Kidney glomerular epithelial cell (primary cell): ENCODE measurements at places on chromosomes 1 and 21.
A peak's percentile ranks its signal among the peaks of the same experiment; 100 is the strongest.

GRCh38 chr1:230212405-230212936, 145.4 kb downstream of the GALNT2 start:
- DNase-seq, result no peak

- DNase-seq, result no peak
Observed at GRCh38 chr1:183636783-183637182, 1.2 kb upstream of the ARPC5 start.

DNA sequence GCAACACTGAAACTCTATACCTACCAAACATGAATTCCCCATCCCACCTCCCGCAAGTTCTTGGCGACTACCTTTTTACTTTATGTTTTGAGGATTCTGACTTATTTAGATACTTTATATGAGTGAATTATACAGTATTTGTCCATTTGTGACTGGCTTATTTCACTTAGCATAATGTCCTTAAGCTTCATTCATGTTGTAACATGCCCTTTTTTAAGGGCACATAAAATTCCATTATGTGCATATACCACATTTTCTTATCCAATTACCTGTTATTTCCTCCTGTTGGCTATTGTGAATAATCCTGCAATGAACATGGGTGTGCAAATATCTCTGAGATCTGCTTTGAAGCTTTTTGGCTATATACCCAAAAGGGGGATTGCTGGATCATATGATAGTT, 22.0 kb upstream of the CHIT1 start:
- DNase-seq, result no peak

DNA sequence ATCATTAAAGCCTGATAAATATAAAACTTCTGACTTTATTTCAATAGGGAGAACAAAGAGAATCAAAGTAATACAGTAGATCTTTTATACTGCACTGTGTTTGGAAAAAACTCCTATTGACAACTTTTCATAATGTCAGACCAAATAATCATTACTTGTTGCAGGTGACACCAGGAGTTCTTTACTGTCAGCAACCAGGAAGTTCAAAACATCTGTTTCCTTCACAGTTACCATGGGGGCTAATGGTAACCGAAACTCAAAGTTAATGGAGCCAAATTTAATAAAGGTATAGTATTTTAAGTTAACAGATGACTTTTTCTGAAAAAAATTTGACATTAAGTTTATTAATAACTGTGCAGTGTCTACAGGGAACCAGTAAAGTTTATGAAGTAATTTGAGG, 10.6 kb downstream of the EFCAB7 start:
- no peak for DNase-seq

GRCh38 chr1:12172042-12172851, 5.5 kb downstream of the TNFRSF1B start:
- no peak for DNase-seq

DNA sequence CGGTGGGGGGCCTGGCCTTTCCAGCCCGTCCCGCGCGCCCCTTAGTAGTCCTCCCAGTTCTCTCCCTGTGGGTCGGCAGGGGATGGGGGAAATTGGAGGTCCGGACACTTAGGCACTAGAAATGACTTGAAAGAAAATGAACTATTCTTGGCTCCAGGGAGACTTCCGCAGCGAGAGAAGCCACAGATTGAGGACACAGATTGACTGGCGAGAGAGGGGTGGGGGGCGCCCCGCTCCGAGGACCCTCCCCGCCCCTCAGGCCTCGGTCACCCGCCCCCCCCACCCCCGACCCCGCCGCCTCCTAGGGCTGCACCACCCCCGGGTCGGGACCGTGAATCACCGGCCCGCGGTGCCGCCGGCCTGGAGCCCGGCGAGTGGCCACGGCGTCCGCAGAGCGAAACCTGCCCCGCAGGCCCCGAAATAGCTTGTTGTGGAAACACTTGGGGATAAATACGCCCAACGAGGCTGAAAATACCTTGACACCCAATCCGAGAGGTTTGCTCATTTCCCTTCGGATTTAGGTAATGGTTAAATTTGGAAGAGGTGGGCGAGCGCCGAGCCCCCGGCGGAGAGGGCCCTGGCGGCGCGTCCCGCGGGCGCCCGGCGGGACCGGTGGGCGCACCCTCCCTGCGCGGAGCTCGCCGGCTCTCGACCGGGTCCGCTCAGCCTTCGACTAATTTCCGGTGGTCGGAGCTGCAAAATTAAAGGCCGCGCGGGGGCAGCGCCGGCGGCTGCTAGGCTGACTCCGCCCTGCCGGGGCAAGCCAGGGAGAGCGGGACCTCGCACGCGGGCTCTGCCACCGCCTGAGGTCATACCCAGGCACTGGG, at the start of gene GFI1:
TSS of gene GFI1 (minus strand) at position 675 of the 827 bp plus-strand sequence. CDS start 3,438 bp downstream, outside the sequence.
- DNase-seq, result no peak

GRCh38 chr1:116942344-116942743, 32.6 kb downstream of the PTGFRN start:
- DNase-seq, result no peak

DNA sequence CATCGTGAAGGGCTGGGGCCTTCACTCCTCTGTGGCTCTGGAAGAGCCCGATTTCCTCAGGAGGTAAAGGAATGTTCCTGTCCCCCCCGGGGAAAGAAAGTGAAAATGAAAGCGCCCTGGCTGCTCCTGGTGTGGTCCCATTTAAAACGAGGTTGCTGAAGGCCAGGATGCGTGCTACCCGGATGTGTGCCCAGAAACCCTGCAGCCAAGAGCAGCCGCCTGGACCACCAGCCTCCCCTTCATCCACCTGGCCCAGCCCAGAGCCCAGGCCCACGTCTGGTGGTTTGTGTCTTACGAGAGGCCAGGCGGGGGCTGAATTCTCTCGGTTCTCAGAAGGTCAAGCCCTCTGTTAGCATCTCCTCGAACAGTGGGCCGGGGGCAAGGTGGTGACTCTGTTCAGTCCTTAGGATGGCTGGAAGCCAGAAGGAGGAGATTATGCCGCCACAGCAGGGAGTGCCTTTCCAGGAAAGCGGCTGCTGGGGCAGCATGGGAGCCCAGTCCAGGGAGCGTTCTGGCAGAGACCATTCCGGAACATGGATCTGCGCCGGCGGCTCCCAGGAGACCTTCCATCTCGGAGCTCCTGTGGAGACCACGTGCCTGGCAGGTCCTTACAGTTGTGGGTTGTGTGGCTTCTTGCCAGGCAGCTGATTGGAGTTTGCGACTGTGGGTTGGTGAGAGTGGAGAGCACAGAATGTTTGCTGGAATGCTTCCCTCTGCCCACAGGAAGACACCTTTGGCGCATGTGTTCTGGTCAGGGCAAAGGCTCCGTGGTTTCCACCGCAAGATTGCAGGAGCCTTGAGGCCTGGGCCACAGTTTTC, 1.4 kb downstream of the GUK1 start:
- DNase-seq, result peak; percentile 22

GRCh38 chr1:54276617-54277450, 76.9 kb downstream of the MRPL37 start:
- DNase-seq, result no peak

GRCh38 chr1:145701306-145701862, 5.8 kb downstream of the PDZK1 start:
- DNase-seq, result peak; percentile 30

DNA sequence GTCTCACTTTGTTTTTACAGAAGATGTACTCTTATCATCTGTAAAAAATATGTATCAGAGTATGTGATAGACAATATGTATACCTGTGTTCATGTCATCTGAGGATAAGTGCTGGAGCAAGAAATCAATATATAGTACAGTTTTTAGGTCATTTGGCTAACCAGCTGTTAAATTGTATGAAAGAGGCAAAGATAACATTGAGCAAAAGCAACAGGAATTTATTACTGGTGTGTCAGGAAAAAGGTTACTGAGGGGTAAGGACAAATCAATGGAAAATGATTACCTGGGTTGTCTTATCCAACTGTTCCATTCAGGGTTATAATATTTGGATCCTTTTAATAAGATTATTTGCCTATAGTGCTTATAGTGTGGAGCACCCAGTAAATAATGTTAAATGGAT, 4.9 kb downstream of the HIPK1 start:
- no peak for DNase-seq

GRCh38 chr21:44350773-44351481, 2.5 kb upstream of the TRPM2 start:
- no peak for DNase-seq

GRCh38 chr1:227766015-227766634, 30.9 kb downstream of the SNAP47 start:
- DNase-seq, result no peak

GRCh38 chr21:15054606-15055239, 10.1 kb downstream of the NRIP1 start:
- DNase-seq, result no peak

DNA sequence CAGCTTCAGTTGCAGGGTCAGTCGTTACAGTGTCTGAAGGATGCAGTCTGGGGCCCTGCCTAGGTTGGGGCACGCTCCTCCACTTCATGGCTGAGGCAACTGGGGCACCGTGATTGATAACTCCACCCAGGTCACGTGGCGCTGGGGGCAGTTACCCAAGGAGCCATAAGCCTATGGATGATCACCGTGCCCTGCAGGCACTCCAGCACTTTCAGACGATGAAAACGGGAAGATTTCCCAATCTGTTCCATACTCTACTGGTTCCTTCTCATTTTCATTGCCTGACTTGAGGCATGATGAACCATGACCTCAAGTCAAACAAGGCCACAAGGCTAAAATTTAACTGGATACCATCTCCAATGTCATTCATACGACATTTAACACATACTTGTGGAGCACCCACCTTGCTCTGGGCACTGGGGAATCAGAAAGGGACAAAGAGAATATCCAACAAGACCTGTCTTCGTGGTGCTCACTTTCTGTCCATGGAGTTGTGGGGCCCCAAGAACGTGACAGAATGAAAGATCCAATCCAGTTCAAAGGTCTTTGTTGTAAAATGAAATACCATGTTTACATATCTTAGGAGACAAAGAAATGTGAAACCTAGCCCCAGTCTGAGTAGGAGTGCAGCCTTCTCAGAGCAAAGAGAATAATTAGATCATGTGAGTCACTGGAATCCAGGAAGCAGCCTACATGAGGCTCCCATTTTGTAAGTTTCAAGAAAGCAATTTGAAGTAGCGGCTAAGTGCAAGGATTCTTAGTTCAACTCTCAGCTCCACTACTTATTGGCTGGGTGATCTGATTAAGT, 39.4 kb upstream of the SPOCD1 start:
- peak; percentile 61 for DNase-seq

DNA sequence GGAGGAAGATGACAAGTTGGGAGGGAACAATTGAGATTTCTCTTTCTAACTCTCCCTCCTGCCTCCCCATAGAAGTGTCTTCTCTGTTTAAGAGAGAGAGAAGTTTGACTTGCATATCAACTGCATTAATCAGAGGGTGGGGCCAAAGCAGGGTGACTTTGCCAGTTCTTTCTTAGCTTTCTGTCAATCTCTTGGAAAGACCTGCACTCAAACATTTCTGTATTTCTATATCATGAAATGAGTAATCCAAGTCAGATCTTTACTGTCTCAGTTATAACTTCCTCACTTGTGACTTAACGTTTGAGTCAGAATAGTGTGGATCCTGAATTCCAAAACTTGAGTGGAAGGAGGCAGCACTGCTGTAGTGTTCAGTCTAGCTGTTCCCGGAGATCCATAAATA, 180.8 kb upstream of the KCNK2 start:
- no peak for DNase-seq

- DNase-seq, result no peak
Observed at GRCh38 chr21:16585896-16586295, 856.1 kb downstream of the USP25 start.

GRCh38 chr1:35844826-35845225, 37.0 kb downstream of the AGO4 start:
- DNase-seq, result no peak

GRCh38 chr1:6414443-6414844, 5.3 kb downstream of the HES2 start:
- DNase-seq, result peak; percentile 49

GRCh38 chr1:26854906-26855305, 8.0 kb upstream of the SFN start:
- DNase-seq, result no peak

DNA sequence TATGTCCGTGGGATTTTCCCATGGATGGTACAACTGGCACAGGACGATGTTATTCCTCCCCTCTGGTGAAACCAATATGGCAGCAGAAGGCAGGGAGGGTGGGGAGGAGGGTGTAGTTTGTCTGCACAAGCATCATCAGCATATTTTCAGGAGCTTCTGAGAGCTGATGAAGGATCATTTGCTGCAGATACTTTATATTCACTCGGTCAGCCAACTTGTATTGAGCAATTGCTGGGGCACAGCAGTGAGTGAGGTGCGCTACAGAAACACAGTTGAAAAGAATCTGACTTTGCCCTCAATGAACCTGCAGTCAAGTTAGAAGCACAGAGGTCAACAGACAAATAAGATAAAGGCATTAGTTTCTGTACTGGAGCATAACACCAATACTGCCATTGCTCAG, 13.0 kb downstream of the PKP1 start:
- DNase-seq, result no peak

DNA sequence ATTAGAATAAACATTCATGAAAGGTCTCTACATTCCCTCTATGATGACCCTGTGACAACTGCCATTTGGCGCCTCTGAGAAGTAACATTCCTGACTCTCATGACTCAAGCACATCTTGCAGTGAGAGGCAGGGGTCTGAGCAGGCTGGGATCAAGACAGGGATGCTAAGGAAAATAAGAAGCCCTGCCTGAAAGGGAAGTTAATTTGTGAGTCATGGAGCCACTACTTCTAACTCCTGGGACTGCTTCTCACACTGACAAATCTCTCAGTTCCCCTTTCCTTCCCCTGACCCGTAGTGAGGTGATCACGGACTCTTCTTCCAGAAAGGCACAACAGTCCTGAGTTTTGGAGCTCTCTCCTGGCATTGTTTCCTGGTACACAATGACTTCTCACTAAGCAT, 231.9 kb downstream of the TNR start:
- no peak for DNase-seq
